ENCODE measurements at places on chromosomes 3 and 15. TPM values are rescaled to one million over a fixed set of nuclear protein-coding genes. Genes with fewer than 3 reads are reported as not detected.

Gene TM6SF1
- 393 TPM for polyA plus RNA-seq

Gene CLEC3B
- polyA plus RNA-seq = not detected

Gene CCR2
- not detected for polyA plus RNA-seq

Gene MON1A
- 6.7 TPM for polyA plus RNA-seq

Gene AHSG
- polyA plus RNA-seq = not detected

Gene ZKSCAN7
- polyA plus RNA-seq = 2.7 TPM

Gene KBTBD13
- polyA plus RNA-seq = not detected

Measured in Purkinje cell (primary cell).